ENCODE measurements at places on chromosomes 6 and 20. TPM values are rescaled to one million over a fixed set of nuclear protein-coding genes. Genes with fewer than 3 reads are reported as not detected.

The SEMG1 gene
- 0.64 TPM for polyA plus RNA-seq

GRCh38 chr20:44041001-44041400, 126.3 kb downstream of the TOX2 start:
- DNase-seq, result no peak

The PBOV1 gene
- not detected for polyA plus RNA-seq

- DNase-seq, result no peak
Measured at GRCh38 chr6:73811706-73812105, 115.7 kb downstream of the CD109 start.

DNA sequence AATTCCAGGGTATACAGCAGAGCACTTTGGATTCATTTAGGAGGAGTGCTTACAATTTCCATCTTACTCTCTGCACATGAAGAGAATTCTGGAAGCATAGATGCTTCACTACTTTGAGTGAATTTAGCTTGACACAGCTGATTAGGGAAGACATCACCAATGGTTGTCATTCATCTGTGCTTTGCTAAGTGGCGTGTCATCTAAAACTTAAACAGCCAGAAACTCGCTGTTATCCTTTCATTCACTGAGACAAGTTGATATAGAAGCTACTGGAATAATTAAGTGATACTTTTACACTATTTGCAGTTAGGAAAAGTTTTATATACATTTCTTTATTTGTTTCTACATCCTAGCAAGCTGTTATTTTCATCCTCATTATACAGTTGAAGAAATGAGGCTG, 635.3 kb upstream of the FLRT3 start:
- no peak for DNase-seq

Measured in H1 (cell line).